Hematopoietic multipotent progenitor cell (in vitro differentiated cells): ENCODE measurements at places on chromosomes 3 and 15. TPM values are rescaled to one million over a fixed set of nuclear protein-coding genes. Genes with fewer than 3 reads are reported as not detected.
A peak's percentile ranks its signal among the peaks of the same experiment; 100 is the strongest.

- DNase-seq: no peak
Measured at GRCh38 chr15:96270581-96271172, 59.8 kb upstream of the NR2F2 start.

DNA sequence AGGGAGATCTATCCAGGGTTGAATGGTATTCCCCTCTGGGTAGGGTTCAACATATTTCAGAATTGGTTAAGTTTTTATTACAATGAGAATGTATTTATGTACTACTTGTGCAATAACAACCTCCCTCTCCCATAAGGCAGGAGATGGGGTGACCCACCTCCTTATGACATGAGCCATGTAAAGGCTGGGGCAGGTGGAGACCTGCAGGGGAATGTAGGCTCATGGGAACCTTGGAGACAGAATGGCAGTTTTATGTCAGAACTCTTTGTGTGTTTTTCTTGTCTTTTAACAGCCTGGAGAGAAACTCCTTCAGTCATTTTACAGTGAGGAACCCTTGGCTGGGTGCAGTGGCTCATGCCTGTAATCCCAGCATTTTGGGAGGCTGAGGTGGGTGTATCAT lies 24.6 kb upstream of the INSYN1 start:
- no peak for DNase-seq

- no peak for DNase-seq
Measured at GRCh38 chr3:99651531-99651930, 13.1 kb downstream of the COL8A1 start.

GRCh38 chr3:63937661-63938651 lies 25.8 kb upstream of the SCAANT1 start:
- DNase-seq: no peak

DNA sequence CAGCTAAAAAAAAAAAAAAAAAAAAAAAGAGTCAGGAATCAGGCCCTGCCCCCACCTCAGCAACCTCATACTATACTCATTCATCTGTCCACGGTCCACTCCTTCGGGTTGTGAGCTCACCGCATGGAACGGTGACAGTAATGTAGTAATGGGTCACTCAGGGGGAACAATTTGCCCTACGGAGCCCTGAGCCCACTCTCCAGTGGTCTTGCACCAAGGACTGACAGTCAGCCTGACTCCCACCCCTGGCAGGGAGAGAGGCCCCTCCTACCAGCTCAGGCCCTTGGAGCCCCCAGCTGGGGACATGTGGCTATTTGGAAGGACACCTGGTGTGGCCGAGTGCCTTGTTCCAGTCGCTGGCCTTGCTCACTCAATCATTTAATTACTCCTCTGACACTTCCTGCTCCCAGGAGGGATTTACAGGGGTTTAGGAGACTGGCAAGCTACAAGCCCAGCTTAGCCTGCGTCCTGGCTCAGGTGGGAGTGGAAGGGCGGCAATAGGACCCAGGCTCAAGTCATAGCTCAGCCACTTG lies 19.9 kb upstream of the CACNA2D2 start:
- no peak for DNase-seq

DNA sequence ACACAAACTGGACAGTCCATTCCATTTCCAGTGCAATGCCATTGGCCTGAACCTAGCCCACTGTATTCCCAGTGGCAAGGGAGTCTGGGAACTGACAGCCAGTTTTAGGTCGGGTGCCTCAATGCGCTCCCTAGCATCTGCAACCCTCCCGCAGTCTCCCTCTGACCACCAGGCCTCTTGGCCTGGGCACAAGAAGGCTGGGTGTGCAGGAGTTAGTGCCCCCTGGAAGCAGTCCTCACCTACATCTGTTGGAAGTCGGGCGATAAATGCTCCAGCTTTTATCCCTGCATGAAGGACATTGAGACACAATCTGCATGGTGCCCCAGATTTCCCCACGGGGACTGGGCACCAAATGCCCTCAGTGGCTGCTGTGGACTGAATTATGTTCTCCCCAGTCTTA lies 12.7 kb downstream of the C3orf22 start:
- no peak for DNase-seq

- DNase-seq: no peak
Measured at GRCh38 chr15:89513284-89513683, 16.9 kb upstream of the RHCG start.

DNA sequence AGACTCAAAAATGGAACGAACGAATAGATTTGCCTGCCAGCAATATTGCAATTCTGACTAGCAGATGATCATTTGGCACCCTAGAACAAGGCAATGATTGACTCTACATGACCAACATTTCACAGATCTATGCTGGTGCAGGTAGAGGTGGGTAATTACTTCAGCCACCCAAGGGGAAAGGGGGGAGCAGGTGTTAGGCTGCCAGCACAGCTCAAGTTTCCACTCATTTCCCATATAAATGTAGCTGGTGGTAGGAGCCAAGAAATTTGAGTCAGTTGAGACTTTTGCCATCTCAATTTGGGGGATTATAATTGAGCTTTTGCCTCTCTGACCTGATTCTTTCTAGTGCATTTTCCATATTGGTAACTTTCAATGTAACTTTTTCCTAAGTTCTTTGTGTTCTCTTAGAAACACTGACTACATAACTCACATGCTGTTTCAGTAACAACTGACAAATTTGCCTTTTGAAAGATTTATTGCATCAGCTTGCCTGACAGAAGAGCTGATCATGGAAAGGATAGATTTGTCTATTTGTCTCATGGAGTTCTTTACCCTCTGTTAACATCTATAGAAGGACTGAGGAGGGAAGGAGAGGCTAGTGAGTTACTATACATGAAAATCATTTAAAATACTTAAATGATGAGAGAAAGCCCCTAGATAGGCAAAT lies 902.5 kb downstream of the ZPLD1 start:
- DNase-seq: no peak

DNA sequence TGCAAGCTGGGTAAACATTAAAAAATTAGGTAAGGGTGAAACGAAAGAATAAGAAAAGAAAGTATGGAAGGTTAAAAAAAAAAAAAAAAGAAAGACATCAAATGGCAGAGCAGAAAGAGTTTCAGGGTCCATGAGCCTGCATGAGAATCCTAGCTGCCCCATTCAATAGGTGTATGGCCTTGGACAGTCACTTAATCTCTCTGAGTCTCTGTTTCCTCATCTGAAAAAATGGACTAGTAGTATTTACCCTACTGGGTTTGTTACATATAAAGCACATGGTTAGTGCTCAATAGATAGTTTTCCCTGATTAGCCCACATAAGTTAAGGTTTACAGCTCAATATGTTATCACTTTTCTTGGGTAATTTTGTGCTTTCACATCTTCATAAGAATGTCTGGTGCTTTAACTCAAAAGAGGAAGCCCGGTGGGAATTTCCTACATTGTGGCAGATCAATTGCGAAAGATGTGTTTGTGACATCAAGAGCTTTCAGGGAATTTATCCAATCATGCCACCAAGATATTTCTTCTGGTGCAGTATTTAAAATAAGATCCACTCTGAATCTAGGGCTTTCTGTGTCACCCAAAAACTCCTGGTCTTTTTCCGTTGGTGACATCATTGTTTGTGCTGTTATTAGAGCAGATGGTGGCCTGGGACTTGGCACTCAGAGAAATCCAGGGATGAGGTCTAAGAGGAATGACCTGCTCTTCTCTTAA lies 57.2 kb upstream of the UBE2E1 start:
- DNase-seq: peak; percentile 54

Gene OIP5
- 5.7 TPM for total RNA-seq

GRCh38 chr3:142502187-142502985 lies 54.5 kb upstream of the XRN1 start:
- DNase-seq: no peak

DNA sequence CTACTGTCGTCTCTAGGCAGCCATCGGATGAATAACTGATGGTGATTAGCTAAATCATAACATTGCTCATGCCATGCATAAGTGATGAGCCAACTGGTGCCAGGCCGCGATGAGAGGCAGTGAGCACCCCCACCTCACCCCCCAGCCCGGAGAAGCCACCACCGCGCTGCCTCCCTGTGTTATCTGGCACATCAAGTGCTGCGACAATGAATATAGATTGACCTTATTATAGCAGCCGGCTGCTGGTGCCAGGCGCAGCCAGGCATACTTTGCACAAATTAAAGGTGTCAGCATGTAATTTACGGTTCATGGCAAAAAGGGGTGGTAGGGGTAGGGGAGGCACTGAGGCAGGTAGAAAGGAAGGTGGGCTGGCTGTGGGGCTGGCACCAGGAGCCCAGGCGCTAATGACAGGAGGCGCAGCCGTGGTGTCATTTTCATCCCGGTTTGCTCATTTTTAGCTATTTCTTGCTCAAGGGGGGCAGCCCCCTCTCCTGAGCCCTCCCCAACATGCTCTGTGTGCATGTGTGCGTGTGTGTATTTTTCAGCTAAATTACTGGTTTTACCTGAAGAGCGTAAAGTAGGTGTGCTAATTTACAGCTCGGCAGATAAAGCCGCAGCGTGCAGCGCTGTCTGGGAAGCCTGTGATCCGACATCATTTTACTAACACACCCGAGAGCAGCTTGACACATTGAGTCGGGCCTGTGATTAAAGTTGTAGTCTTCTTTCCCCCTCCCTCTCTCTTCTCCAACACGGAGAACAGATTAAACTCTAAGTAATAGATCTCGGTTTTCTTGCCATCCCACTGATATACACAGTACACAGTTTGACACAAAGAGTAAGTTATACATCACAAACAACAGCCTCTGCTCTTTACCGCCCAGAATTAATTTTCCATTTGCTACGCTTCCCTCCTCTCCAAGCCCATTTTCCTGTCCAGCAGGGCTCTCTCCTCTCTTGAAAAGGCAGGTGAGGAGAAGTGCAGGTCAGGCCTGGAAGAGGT lies 212.3 kb downstream of the RPLP1 start:
- DNase-seq: no peak

Gene TM6SF1
- total RNA-seq: 2.4 TPM

Gene MUC13
- total RNA-seq: not detected

- peak; percentile 62 for DNase-seq
Measured at GRCh38 chr3:38084334-38085310, 45.6 kb downstream of the DLEC1 start.

DNA sequence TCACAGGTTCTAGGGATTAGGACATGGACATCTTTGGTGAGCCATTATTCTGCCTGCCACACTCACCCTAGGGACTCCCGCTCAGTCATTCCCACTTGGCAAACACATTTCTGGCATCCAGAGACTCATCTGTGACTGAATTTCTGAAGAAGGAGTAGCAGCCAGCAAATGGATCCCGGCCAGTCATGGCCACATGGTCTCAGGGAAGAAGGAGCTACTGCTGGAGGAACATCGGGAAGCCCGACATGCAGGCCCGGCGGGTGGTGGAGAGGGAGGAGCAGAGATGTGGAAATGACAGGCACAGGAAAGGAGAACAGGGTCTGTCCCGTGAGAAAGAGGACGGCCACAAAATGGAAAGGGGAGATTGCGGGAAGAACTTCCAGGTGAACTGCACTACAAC lies 65.4 kb downstream of the SEMA5B start:
- no peak for DNase-seq

Gene SLC12A1
- total RNA-seq: not detected
